ENCODE measurements at places on chromosomes 6 and 20.

GRCh38 chr6:41463062-41463930, 82.9 kb upstream of the FOXP4 start:
- DNase-seq: peak; percentile 29

GRCh38 chr20:52129611-52130010, 62.0 kb downstream of the ZFP64 start:
- no peak for DNase-seq

DNA sequence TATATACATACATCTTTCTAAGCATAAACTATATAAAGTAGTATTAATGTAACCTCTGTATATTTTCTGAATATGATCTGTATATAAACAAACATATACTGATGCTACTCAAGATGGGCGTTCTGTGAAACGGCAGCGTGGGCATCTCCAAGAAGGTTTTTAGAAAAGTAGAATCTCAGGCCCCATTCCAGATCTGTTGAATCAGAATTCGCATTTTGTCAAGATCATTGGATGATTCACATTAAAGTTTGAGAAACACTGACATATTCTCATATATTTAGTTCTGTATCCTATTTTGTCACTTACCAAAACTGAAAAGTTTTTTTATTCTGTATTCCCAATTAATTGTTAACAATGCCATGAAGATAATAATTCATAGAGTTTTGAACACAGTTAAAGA, 5.5 kb downstream of the C6orf141 start:
- DNase-seq: no peak

DNA sequence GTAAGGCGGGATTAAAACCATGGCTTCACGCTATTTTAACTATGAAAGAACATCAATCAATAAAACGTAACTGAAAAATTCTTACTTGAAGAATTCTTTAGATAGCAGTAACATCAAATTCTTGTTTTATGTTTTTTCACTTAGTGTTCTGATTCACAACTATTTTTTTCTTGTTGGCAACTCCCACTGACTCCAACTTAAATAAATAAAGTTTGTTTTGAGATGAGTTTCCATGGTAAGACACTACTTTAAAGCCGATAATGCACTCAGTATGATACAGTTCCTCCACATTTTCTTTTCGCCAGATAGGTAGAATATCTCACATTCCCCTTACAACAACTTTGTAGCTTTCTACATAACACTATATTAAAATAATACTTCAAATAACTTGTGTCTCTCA, 33.1 kb upstream of the CNKSR3 start:
- DNase-seq: no peak

DNA sequence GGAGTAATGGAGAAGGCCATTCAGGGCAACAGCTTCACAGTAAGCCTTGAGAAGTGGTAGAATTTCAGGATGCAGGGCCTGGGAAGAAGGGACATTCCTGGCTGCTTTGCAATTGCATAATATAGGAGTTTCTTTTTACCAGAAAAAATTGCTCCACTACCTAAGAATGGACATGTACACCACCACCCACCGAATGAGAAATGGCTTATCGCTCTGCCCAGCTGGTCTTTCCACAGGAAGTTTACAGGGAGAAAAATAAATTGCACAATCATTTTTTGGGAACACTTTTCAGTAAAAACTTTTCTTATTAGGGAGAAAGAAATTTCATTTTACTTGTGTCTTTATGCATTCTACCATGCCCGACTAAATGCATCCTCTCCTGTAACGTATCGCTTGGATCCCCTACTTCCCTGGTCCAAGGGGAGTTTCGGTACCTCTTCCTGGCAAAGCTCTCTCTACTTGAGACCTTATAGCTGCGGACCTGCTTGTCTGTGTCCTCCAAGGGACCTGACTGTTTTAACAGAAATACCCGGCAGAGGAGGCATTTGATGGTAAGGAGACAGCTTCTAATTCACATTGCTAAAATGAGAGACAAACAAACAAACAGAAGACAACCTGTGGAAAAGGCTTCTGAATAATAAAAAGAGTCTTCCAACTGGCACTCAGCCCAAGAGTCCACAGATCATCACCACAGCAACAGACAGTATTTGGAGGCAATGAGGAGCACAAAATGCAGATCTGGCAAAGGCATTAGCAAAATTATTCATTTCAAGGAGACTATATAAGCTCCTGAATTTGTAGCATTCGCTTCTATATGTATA, 54.2 kb downstream of the MAP3K5 start:
- DNase-seq: no peak

- DNase-seq: no peak
These were observed 75.2 kb upstream of the TOP1 start for GRCh38 chr20:40953416-40953815.

- DNase-seq: no peak
These were observed 546 bp downstream of the CRNKL1 start for GRCh38 chr20:20051767-20052073.

DNA sequence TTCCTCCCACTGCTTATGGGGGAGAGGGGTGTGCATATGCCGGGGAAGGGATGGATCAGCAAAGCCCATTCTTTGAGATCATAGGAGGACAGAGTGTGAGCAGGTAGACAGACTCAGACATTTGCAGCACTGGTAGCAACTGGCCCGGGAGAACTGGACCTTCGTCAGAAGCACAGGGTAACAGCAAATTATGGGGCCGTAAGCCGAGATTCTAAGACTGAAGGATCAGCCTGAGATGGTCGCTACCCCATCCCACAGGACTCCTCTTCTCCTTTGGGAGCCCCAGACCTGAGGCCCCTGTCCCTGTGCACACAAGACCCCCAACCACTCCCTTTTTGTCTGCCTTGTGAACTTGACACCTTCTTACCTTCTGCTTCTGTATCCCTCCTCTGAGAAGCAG, 106.5 kb downstream of the TOX2 start:
- DNase-seq: no peak

GRCh38 chr20:58883241-58883691, 30.8 kb downstream of the GNAS start:
- no peak for DNase-seq

DNA sequence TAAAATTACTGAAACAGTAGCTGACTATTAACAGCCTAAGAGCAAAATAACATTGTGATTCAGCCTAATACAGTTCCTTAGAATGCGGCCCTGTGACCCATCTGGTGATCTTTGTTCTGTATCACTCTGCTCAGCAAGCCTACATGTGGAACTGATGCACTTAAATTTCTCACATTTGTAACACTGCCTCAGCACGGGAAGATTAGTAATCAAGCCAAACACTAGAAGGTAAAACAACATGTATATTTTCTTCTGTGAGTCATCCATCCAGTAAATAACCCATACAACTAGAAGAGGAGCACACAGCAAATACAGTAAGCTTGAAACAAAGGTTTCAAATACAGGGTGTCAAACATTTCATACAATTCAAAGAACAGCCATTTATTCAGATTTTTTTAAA, 189.7 kb upstream of the NOX3 start:
- no peak for DNase-seq

- DNase-seq: peak; percentile 23
These were observed at the start of gene LHFPL5 for GRCh38 chr6:35804996-35805736. Gene LHFPL5 (plus strand): TSS chr6:35805352. CDS start chr6:35805671, 319 bp downstream.

DNA sequence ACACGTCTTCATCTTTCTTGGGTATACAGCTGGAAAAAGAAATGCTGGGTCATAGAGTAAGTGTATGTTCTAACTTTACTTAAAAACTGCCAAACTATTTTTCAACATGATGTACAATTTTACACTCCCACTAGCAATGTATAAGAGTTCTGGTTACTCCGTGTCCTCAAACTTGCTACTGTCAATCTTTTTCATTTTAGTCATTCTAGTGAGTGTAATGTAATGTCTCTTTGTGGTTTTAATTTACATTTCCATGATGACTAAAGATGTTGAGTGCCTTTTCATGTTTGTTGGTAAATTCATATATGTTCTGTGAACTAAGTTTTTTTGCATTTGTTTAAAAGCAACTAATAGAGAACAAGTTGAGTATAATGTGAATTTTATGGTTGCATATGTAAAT, 43.9 kb downstream of the ATG5 start:
- no peak for DNase-seq

DNA sequence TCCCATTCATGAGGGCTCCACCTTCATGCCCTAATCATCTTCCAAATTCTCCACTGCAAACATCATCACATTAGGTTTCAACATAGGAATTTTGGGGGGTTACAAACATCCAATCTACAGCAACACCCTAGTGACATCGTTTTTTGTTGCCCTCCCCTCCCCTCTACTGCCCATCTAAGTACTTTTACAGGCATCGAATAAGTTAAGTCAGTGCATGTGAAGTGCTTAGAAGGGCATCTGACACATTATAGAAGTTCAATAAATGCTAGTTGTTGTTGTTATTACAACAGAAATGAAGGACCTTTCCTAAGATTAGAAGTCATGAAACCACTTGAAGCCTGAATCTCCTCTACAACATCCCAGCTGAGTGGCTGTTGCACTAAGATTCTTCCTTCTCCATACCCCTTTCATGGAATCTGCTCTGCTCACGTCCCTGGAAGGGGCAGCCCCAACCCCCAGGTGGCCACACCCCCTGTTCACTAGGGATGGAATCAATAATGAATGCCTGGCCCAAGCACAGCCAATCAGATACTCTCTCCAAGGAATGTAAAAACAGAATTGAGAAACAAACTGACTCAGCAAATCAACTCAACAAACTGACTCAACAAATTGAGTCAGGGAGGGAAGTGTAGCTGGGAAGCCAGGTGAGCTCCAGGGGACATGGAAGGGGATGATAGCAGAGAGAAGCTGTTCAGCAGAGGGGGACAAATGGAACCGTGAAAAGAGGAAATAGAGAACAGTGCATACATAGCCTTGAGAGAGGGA, 3.9 kb upstream of the LRP11 start:
- no peak for DNase-seq

- DNase-seq: no peak
These were observed 17.4 kb upstream of the LSM14B start for GRCh38 chr20:62104791-62105345.

DNA sequence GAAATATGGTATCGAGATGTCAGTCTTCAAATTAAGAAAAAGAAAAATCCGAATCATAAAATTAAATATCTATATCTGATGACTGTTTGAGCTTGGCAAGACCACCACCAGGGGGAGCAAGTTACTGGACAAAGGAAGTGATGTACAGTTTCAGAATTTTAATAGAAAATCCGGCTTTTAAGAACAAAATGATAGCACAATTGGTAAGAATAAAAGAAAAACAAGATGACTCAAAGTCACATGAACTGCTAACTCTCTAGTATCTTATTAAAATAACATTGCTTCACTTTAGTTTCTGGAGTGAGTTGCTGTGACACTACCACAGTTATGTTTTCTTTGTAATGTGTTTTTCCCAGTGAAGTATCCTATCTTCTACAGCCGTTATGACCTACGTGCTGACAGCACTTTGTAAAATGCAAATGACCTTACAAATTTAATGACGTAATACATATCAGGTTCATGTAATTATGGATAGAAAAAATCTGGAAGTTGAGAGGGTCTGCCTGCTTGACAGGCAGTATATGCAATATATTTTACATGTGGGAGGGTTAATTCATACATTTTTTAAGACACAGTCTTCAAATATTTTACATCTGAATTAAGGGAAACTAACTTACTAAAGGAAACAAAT, 405.3 kb upstream of the HS3ST5 start:
- no peak for DNase-seq

DNA sequence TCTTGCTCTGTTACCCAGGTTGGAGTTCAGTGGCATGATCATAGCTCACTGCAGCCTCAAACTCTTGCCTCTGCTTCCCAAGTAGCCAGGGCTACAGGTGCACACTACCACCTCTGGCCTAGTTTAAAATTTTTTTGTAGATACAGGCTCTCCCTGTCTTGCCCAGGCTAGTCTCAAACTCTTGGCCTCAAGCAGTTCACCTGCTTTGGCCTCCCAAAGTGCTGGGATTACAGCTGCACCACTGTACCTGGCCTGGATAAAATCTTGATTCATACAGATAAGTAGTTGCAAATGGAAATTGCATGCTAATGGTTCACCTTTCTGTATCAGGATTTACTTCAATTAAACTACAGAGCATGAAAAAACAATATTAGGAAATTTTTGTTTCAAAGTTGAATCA, 4.2 kb downstream of the CD2AP start:
- no peak for DNase-seq

DNA sequence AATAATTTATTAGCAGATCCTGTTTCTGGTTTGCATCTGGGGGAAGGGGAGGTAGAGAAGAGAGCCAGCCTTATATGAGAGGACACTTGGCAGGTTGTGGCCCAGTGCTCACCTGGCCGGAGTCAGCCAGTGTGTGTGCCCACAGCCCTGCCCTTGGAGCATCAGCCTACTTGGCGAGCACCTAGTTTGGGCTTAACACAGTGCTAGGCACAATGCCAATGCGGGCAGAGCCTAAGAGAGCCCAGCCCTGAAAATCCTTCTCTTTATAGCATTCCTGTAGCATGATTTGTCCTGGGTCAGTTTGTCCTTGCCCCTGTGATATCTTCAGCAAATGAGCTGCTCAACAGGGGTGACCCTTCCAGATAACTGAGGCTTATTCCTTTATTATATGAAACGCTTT, 73.0 kb downstream of the SLX4IP start:
- DNase-seq: no peak

DNA sequence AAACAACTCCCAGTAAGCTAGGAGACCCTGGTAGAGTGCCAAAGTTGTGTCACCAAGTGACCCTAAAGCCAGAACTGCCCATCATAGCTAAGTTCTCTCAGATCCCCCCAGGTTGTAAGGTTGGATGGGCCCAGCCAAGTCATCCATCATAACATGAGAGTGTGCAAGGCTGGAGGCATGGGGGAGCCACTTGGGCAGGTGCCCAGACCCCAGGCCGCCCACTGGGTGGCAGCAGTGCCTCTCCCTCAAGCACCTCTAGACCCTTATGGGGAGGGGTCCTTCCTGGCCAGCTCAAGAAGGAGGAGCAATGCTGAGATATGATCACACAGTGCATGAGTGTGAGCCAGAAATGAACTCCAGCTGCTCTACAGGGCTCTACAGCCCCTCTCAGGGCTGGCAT, 154.5 kb downstream of the MYLK4 start:
- no peak for DNase-seq

GRCh38 chr20:58393299-58393698, 4.3 kb downstream of the VAPB start:
- DNase-seq: no peak

GRCh38 chr6:15854826-15855710, 192.2 kb upstream of the DTNBP1 start:
- DNase-seq: no peak

- no peak for DNase-seq
These were observed 14.4 kb upstream of the PGK2 start for GRCh38 chr6:49801525-49801924.

DNA sequence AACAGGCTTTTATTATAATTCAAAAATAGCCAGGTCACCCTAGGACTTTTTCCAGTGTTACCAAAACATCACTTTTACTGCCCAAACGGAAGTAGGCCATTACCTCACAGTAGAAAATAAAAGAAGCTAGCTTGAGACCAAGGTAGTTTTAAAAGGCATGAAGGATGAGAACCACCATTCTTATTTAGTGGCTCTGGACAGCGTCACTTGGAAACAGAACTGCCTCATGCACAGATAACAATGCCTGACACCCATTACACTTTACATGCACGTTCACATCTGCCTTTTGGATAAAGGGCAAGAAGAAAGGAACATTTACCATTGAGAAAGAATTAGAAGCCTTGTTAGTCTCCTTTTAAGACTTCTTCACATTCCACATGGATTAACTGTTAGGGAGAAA, 1.9 kb upstream of the PAQR8 start:
- DNase-seq: no peak

- no peak for DNase-seq
These were observed 38.0 kb downstream of the RWDD2A start for GRCh38 chr6:83231146-83231545.

All from CD4-positive, alpha-beta T cell treated with Interleukin-15 for 1 hour (primary cell).